Fibroblast of the conjunctiva (primary cell): ENCODE measurements at places on chromosomes 2 and 18.

GRCh38 chr2:54456612-54457322, 640 bp downstream of the SPTBN1 start:
- DNase-seq, result no peak

GRCh38 chr2:90207454-90208058, 1516.1 kb downstream of the RPIA start:
- DNase-seq, result no peak

DNA sequence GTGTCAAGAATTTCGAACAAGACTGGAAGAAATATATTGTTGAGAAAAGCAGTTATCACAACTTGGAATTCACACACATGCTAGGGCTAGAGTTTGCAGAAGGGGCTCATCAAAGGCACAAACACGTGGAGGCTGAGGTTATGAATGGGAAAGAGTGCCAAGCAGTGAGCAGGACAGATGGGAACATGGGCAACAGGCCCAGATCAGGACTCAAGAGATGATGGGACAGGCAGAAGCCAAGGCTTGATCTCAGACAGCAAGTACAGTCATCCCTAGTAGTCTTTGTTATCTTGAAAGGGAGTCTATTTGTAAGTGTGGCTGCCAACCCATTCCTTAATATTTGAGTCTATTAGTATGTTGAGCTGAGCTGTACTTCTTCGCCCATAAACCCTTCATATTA, 22.2 kb upstream of the EPC2 start:
- DNase-seq, result no peak

DNA sequence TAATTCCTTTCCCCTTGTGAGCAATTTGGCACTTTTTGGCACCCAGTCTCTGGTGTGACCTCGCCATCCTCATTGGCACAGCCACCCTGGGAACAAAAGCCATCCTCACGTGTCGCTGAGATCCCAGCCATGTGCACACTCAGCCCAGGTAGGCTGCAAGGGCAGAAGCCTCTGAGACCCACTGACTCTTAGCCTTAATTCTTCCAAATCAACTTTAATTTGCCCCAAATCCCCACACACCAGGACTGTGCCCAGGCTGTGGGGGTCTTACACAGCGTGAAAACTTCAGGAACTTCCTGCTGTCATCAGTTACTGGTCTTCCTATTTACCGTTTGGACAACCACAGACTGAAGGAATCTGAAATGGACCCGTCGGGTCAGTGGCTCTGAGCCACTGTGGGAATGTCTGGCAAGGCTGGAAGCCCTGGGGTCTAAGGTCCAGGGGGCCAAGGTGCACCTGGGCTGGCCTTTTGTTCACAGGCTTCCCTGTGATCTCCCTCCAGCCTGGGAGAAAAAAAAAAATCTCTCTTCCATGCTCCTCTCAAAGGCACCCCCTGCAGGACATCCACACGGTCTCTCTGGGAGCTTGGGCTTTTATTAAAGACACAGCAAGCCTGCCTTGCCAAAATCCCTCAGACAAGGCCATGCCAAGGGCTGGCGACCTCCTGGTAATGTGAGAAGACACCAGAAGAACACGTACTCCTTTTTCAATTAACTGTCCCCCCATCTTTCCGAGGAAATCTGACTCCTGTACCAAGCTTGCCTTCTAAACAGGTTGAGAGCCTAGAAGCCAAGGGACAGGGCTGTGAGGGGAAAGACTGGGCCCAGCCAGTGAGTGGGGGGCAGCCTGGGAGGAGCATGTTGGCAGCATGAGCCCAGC, 42.1 kb upstream of the LAPTM4A start:
- peak; percentile 76 for DNase-seq

DNA sequence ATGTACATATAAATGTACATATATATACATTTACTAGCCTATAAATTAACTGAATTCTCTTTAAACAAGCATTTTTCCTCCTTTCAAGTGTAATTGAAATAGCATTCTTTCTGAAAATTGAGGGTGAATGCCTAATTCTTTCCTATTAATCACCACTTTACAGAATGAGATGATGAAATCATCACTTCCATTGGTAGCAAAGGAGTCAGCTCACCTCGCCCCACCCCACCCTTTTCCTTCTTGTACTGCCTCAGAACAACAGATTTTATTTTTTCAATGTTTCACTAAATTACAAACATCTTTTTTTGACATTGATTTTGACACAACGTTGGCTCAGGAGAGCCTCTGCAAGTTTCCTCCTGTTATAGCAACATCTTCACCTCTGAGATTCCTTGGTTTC, 181.9 kb upstream of the CDH7 start:
- DNase-seq, result no peak

DNA sequence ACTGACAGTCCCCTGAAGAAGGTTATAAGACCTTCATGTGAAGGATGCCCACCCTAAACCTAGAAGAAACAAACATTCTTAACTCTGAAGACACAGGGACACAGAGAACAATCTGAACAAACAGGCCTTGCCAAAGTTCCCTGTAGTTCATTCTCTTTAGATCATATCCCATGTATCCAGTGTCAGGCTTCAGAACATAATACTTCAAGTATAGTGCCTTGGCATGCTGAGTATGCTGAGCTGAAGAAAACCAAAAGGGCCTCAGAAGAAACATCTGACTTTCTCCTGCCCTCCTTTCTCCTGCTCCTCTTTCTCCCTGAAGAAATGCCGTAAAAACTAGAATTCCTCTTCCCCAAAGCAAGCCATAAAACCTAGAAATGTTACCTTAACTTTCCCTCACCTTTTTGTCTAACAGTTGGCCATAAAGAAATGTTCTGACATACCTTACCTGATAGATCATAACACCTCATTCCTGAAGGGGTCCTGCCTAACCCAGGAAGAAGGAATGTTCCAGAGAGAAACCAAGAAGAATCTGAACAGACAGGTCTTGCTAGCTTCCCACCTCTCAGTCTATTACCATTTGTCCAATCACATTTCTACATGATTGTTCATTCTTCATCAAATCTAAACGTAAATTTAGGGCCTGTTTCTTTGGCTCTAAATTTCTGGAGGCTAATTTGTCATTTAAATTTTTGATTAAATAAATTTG, 160.1 kb upstream of the ZC3H15 start:
- DNase-seq, result no peak

DNA sequence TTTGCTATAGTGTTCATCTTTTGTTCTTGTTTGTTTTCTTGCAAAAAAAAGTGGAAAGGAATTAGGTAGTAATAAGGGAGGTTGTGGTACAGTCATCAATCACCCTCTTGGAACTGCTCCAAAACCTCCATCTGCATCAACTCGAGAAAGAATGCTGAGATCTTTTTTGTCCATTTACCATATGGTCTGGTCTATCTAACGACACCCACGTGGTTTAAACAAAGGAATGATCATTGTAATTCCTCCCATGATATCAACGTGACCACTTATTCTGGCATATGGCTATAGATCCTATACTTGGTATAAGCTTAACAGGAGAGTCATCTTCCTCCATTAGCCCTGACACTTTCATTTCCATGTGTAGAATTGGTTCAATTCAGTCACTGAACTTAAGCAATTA, 1025.3 kb upstream of the NXPH2 start:
- no peak for DNase-seq
